ENCODE measurements at places on chromosomes 11 and 22.

GRCh38 chr11:65899356-65900124, 648 bp downstream of the FOSL1 start:
- peak; percentile 58 for DNase-seq

DNA sequence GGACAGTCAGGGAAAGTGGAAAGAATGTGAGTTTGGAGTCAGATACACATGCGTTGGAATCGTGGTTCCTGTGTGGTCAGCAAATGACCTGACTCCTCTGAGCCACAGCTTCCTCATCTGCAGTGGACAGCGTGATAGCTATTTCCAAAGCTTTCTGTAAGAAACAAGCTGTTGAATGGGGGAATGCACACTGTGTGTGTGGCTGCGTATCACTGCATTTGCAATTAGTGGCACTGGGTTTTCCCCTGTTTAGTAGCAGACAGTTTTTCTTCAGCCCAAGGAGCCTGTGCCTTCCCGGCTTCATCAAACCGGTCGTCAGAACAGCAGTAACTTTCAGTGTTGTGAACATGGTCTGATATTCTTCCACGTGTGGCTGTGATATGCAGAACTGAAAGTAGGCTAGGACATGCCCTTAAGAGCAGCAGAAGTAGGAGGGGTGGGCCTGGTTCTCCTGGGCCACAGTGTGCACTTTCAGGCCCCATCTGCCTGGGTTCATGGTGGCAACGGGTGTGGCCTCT, 121.5 kb downstream of the RRAS2 start:
- DNase-seq: peak; percentile 10

DNA sequence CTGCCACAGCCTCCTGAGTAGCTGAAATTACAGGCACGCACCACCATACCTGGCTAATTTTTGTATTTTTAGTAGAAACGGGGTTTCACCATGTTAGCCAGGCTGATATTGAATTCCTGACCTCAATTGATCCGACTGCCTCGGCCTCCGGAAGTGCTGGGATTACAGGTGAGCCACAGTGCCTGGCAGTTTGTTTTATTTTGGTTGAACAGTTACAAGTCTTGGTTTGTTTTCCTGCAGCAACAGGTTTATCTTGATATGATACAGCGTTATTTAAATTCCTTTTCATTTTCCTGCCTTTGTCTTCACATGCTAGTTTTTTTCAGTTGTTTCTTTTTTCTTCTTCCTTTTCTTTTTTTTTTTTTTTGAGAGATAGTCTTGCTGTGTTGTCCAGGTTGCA, 4.0 kb upstream of the SLC3A2 start:
- DNase-seq: no peak

DNA sequence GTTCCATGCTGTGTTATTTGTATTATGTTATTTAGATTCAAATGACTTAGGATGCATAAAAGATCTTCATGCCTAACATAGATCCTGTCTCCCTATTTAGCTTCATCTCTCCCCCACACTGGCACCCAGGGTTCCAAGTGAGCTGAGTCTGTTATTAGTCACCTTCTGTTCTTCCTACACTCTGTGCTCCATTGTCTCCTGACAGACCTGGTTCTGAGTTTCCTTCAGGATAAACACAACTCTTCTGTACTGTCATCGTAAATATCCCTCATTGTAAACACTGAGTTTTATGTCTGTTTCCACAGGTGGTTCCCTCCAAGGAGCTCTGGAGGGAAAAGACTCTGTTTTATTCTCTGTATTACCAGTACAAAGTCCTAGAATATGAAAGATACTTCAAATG, 8.7 kb downstream of the MMP26 start:
- no peak for DNase-seq

- no peak for DNase-seq
Observed at GRCh38 chr11:78469896-78470295, 52.3 kb upstream of the GAB2 start.

- DNase-seq: no peak
Observed at GRCh38 chr11:57663975-57664374, 3.9 kb upstream of the ZDHHC5 start.

GRCh38 chr11:132610791-132611190, 921.5 kb downstream of the OPCML start:
- DNase-seq: no peak

DNA sequence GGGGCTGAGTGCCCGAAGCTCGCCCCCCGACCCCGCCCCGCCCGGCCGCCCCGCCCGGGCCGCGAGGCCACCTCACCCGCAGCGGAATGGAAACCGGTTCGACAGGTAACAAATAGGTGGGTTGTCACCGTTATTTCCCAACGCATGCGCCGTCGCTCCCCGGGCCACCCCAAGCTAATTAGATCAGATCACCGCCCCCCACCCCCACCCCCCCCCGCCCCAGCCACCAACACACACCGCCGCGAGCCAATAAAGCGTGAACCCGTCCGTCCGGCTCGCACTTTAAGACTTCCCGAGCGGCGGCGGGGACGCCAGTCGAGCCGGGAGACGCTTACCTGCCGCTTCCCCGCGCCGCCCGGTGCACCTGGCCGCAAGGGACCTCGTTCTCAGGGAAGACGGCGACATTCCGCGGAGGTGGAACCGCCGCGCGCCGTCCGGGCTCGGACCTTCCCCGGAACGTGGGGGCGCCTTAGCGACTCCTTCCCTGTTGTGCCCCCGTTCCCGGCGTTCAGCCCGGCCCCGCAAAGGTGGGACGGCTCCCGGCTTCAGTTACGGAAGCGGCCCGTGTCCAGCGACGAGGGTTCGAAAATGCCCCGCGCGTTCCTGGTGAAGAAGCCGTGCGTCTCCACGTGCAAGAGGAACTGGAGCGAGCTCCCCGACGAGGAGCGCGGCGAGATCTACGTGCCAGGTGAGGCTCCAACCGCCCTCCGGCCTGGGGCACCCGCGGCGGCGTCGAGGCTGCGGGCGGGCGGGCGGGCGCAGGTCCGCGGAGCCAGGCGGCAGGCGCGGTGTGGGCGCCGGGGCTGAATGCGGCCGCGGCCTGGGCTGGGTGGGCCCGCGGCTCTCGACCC, at the start of gene OVOL1:
TSS of gene OVOL1 (plus strand) at position 278 of the 851 bp plus-strand sequence. CDS start at position 589, 311 bp downstream.
- DNase-seq: peak; percentile 59

GRCh38 chr11:110838808-110839207, 126.6 kb upstream of the ARHGAP20 start:
- DNase-seq: no peak

DNA sequence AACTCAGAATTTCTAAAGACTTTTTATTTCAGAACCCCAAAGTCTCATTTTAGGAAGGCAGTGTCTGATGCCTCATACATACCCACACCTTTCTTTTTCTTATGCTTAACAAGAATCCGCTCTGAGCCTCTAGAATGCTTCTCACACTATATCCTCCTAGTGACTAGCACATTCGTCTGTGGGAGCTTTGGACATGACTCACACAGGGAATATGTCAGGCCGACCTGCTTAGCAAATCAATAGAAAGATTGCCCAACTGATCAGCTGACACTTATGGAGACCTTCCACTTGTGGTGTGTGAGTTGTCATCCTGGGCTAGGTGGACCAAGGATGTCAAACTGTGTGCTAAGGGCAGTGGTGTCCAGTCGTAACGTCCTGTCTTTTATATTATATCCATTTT, 129.9 kb upstream of the TTC12 start:
- no peak for DNase-seq

GRCh38 chr11:130181295-130182272, 22.0 kb downstream of the ST14 start:
- DNase-seq: no peak

DNA sequence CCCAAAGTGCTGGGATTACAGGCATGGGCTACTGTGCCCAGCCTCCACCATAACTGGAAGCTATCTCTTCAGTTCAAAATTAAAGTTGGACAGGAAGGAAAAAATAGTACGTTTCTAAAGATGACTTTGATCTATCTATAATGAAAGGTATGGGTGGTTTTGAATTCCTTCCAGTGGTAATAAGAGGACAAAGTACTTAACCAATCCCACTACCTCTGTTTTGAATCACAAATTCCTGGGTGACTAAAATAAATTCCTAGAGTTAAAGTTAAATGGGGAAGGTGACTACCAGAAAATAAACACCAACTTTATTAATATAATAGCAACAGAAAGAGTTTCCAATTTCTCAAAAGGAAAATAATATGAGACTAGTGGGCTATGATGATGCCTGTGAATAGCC, 9.1 kb downstream of the PHF5A start:
- DNase-seq: no peak

DNA sequence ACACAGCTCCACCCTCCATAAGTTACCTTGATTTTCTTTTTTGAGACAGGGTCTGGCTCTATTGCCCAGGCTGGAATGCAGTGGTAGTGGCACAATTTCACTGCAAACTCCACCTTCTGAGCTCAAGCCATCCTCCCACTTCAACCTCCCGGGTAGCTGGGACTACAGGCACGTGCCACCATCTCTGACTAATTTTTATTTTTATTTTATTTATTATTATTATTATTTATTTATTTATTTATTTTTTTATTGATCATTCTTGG, 9.6 kb downstream of the RPS3 start:
- no peak for DNase-seq
